ENCODE measurements at places on chromosomes 2 and 18.

GRCh38 chr2:134762508-134762907 lies 43.7 kb upstream of the TMEM163 start:
- DNase-seq: no peak

DNA sequence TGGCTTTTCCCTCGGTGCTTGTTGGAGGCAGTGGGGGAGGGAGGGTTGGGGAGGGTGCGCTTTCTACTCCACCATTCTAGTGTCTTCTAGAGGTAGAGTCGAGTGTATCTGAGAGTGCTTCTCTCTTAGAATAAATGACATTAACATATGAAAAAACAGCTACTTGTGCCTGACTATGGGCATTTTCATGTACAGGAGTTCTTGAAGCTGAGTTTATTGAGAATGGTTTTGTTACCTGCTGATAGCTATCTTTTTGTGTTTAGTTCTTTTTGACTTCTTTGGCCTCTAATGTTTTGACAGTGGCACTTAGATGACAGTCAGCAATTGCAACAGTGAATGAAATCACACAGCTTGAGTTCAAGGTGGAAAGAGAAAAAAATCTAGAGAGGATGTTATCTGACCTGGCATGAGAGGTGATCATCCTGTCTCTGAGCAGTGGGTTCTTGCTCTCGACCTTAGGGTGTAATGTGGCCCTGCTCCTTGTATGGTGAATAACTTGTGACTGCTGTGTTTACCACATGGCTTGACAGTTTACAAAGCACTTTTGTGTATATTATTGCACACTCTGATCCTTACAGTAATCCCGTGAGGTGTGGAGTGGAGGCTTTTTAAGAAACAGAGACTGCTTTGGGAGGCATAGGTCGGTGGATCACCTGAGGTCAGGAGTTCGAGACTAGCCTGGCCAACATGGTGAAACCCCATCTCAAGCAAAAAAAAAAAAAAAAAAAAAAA lies 86.7 kb downstream of the AGAP1 start:
- no peak for DNase-seq

GRCh38 chr2:179744401-179744800 lies 117.0 kb downstream of the ZNF385B start:
- no peak for DNase-seq

DNA sequence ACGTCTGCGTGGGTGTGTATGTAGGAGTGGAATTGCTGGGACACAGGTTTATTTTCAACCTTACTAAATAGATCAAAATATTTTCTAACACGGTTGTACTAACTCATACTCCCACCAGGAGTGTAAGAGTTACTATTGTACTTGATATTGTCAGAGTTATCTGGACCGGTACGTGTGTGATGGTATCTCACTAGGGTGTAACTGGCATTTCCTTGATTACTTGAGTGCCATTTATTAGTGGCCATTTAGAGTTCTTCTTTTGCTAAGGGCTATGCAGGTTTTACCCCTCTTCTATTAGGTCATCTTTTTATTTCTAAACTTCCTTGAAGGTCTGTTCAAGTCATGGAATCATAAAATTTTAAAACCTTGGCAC lies 33.5 kb downstream of the CENPO start:
- DNase-seq: no peak

GRCh38 chr18:52353589-52353988 lies 13.6 kb downstream of the DCC start:
- DNase-seq: no peak

DNA sequence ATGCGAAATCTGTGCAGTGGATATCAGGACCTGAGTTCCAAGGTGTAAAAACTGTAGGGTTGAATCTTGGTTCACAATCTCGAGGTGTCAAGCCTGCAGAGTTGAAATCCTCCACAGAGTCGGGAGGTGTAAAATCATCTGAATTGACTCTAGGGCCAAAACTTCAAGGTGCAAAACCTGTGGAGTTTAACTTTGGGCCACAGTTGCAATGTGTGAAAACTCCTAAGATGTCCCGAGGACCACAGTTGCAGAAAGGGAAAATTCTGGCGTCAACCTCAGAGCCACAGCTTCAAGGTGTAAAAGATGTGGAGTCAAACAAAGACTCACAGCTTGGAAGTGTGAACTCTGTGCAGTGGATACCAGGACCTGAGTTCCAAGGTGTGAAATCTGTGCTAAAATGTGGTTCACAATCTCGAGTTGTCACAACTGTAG lies 9.8 kb upstream of the ZNF512 start:
- no peak for DNase-seq
